ENCODE measurements at places on chromosomes 2 and 18. TPM values are rescaled to one million over a fixed set of nuclear protein-coding genes. Genes with fewer than 3 reads are reported as not detected.

DNA sequence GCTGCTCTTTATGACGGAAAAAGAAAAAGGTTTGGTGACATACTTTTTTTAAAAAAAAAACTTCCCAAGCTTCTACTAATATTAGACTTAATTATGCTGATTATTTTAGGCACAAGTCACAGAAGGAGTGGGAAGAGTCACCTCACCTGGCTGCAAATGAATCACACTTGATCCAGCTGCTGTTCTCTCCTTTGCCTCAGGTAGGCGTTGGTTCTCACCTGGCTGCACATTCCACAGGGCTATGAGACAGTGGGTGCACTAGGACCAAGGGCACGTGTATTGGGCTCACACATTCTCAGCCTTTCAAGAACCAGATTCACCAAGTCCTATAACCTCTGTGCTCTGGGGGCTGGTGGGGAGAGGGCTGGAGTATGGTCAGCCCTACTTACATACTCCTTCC is 93.3 kb downstream of the TGFA start:
- DNase-seq: no peak
- no peak overlapping the region for H3K4me3 ChIP-seq
- no peaks in the 10 kb centered on the region for H3K27me3 ChIP-seq
- no peaks in the 10 kb centered on the region for H3K36me3 ChIP-seq
- H3K27ac ChIP-seq: no peak overlapping the region

- no peaks in the 10 kb centered on the region for H3K27me3 ChIP-seq
- H3K4me3 ChIP-seq: no peak overlapping the region
- H3K36me3 ChIP-seq: no peaks in the 10 kb centered on the region
- H3K27ac ChIP-seq: no peak overlapping the region
Measured at GRCh38 chr18:13540477-13541182, 185.7 kb downstream of the FAM210A start.

- H3K4me1 ChIP-seq: peaks cover 11% of the 10 kb centered on the region
- no peak overlapping the region for H3K27ac ChIP-seq
- DNase-seq: peak; percentile 41
Measured at GRCh38 chr2:238695538-238695937, 152.3 kb upstream of the TWIST2 start.

DNA sequence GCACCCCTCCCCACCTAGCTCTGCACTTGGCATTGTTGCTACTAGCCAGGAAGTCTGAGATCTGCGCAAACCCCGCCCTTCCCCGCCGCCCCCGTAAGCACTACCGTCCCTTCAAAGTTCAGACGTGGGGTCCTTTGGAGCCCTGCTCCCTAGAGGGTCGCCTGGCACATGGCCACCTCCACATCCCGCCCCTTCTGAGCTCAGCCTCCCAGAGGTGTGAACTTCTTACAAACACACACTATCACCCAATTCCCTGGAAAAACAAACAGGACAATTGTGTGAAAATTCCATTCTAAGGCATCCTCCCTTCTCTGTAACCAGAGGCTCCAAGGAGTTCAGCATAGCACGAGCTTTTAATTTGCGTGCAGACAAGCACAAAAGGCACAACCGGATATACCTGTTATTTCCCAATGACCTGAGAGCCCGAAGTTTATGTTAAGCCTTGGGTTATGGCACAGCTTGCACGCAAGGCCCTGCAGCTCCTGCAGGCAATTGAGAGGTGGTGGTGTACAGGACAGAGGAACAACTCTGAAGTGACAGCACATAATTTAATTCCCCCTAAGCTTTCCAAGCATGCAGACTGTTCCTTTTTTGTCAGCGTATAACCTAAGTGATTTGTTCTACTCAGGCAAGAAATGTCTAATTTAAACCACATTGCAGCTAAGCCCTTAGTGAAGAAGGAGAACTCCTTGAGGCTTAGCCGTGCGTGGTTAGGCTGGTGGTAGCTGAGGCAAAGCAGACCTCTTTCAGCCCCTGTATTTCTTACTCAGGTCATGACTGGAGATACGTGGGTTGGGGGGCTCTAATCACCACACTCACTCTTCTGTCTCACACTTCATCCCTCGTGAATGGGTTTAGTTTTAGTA is 20.3 kb upstream of the CYP1B1 start:
- peaks cover 20% of the 10 kb centered on the region for H3K4me1 ChIP-seq
- no peak overlapping the region for H3K27ac ChIP-seq
- peak; percentile 35 for DNase-seq

- H3K36me3 ChIP-seq: no peaks in the 10 kb centered on the region
- no peaks in the 10 kb centered on the region for H3K27me3 ChIP-seq
- no peak overlapping the region for H3K4me3 ChIP-seq
- peak overlapping the region; percentile 29 for H3K27ac ChIP-seq
Measured at GRCh38 chr2:121479882-121480522, 50.7 kb upstream of the RNU4ATAC start.

DNA sequence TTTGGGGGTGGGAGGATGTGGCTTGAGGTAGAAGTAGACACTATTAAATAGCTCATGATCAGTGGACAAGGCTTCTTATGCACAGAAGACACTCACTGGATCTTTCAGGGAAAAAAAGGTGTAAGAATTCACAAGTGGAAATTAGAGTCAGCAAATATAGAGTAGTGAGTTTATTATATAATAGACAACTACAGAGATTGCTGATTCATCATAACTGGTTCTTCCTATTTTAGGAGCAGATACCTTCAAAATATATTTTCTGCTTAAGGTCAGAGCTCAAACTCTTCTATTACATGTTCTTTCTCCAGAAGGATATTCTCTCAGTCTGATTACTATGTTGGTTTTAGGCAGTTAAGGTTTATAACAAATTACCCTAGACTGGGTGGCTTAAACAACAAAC is 646.9 kb upstream of the CDH7 start:
- no peaks in the 10 kb centered on the region for H3K27me3 ChIP-seq
- no peaks in the 10 kb centered on the region for H3K4me1 ChIP-seq
- no peak overlapping the region for H3K4me3 ChIP-seq
- no peak for DNase-seq

DNA sequence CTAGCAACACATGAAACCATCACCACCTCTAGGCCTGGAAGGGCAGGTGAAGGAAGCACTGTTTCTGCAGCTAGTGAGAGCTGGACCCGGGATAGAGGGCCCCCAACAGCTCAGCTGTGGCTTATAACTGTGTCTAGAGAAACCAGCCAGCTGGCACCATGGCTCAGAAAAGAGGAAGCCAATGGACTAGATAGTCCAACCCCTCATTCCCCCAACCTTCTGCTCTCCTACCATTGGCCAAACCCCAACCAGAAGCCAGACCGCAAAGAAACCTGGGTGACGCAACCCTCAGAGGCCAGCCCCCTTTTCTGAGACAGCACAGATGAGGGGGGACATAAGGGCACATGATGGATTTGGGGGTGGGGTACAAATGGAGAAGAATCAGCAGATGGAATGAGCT is 24.3 kb downstream of the SMYD1 start:
- no peak overlapping the region for H3K27ac ChIP-seq
- no peaks in the 10 kb centered on the region for H3K27me3 ChIP-seq
- H3K4me3 ChIP-seq: no peak overlapping the region
- no peaks in the 10 kb centered on the region for H3K36me3 ChIP-seq

DNA sequence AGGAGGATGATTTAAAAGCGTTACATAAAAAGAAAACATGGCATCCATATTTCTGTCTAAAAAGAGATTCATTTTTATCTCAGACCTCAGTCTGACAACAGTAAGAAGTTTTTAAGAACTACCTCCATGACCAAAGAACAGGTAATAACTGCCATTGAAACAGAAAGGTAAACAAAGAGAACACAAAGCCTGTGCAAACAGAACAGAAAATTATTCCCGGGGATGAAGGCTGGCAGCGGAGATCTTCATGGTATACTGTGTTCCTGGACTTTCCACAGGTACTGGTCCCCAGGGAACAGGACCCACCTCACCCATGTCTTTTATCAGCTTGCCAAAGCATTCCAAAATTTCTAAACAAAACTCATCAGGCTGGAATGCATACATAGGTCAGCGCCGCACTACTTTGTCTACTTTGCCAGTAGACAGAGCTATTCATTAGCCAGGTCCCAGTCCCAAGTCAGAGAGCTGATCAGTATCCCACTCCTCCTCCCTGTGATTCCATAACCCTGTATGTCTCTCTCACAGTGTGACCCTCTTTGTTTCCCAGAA is 277.3 kb downstream of the MBD2 start:
- no peaks in the 10 kb centered on the region for H3K4me1 ChIP-seq
- H3K27ac ChIP-seq: no peak overlapping the region
- no peaks in the 10 kb centered on the region for H3K27me3 ChIP-seq
- no peak for DNase-seq

GRCh38 chr2:229943171-229943570 is 20.9 kb downstream of the FBXO36 start:
- H3K36me3 ChIP-seq: no peaks in the 10 kb centered on the region
- H3K4me1 ChIP-seq: no peaks in the 10 kb centered on the region
- no peaks in the 10 kb centered on the region for H3K27me3 ChIP-seq
- DNase-seq: no peak

- no peak for DNase-seq
- no peaks in the 10 kb centered on the region for H3K36me3 ChIP-seq
- no peak overlapping the region for H3K4me3 ChIP-seq
- no peaks in the 10 kb centered on the region for H3K4me1 ChIP-seq
- H3K27ac ChIP-seq: no peak overlapping the region
Measured at GRCh38 chr2:206472094-206472493, 28.8 kb downstream of the ADAM23 start.

GRCh38 chr2:43005245-43005974 is 213.0 kb upstream of the HAAO start:
- no peak overlapping the region for H3K27ac ChIP-seq
- DNase-seq: peak; percentile 28
- H3K27me3 ChIP-seq: no peaks in the 10 kb centered on the region

DNA sequence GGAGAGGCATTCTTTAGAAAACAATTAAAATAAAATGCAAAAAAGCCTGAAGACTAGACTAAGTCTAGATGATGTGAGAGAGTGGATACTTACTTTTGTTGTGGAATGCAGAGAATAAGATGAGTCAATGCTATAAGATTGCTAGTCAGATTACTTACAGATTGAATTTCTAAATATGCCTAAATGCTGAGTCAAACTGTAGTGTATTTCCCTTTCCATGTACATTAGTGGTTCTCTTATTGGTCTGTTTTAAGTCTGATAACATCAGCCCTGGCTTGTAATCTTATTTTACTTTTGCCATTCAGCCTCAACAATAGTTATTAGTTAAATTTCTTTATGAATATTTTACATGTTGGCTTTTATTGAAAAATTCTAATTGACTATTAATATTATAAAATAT is 702.7 kb downstream of the SOCS6 start:
- H3K4me3 ChIP-seq: no peak overlapping the region
- no peaks in the 10 kb centered on the region for H3K36me3 ChIP-seq
- no peaks in the 10 kb centered on the region for H3K4me1 ChIP-seq
- H3K27ac ChIP-seq: no peak overlapping the region
- H3K27me3 ChIP-seq: no peaks in the 10 kb centered on the region

GRCh38 chr2:18046558-18047212 is 168.2 kb downstream of the KCNS3 start:
- no peak for DNase-seq
- H3K4me1 ChIP-seq: no peaks in the 10 kb centered on the region
- H3K4me3 ChIP-seq: no peak overlapping the region
- H3K36me3 ChIP-seq: no peaks in the 10 kb centered on the region

- no peaks in the 10 kb centered on the region for H3K36me3 ChIP-seq
- H3K27me3 ChIP-seq: no peaks in the 10 kb centered on the region
- peak; percentile 98 for DNase-seq
- no peak overlapping the region for H3K4me3 ChIP-seq
- peaks cover 70% of the 10 kb centered on the region for H3K4me1 ChIP-seq
Measured at GRCh38 chr2:233413559-233414272, 59.4 kb downstream of the DGKD start.

- DNase-seq: no peak
- no peak overlapping the region for H3K27ac ChIP-seq
- no peak overlapping the region for H3K4me3 ChIP-seq
- H3K27me3 ChIP-seq: no peaks in the 10 kb centered on the region
Measured at GRCh38 chr2:161576421-161576820, 47.8 kb upstream of the SLC4A10 start.

DNA sequence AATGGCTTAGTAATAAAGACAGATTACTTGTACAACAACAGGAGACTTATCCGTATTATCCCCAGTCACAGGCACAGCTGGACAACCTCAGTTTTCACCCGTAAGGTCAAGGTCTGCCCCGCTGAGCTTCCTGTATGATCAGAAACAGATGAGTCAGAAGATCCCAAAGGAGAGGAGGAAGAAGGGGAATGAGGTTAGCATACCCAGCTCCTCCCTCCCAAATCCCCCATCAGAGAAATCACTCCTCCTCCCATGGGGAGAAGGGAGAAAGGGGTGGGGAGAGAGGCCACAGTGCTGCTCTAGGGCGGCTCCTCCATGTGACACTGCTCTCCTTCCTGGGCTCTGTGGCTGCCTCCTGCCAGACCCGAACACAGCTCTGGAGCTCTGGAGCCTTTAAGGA is 53.8 kb upstream of the SPTBN1 start:
- H3K4me1 ChIP-seq: no peaks in the 10 kb centered on the region
- no peak for DNase-seq

- DNase-seq: peak; percentile 85
- H3K4me1 ChIP-seq: peaks cover 8% of the 10 kb centered on the region
- H3K4me3 ChIP-seq: no peak overlapping the region
- H3K27me3 ChIP-seq: no peaks in the 10 kb centered on the region
- H3K27ac ChIP-seq: no peak overlapping the region
Measured at GRCh38 chr2:60530660-60531281, 22.7 kb downstream of the BCL11A start.

DNA sequence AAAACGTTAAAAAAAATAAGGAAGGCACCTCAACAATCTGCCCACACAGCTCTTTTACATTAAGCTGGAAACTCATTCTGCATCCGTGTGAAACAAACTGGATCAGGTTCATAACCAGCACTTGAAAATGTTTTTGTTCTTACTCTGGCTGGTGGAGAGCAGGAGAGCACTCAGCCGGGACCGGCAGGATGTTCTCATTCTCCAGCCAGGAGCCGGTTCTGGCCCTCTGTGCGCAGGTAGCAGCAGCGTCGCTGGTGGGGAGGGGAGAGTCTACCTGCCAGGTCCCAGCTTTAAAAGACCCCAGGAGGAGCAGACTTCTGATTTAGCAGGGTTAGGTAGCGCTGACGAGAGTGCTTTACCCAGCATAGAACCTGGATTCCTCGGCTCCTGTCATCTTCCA is 834.9 kb upstream of the SALL3 start:
- no peaks in the 10 kb centered on the region for H3K36me3 ChIP-seq
- no peak overlapping the region for H3K4me3 ChIP-seq
- peak; percentile 66 for DNase-seq
- peaks cover 8% of the 10 kb centered on the region for H3K4me1 ChIP-seq

- no peaks in the 10 kb centered on the region for H3K36me3 ChIP-seq
- no peaks in the 10 kb centered on the region for H3K4me1 ChIP-seq
- DNase-seq: no peak
- no peaks in the 10 kb centered on the region for H3K27me3 ChIP-seq
- no peak overlapping the region for H3K27ac ChIP-seq
Measured at GRCh38 chr18:14949800-14950664, 202.1 kb downstream of the ANKRD30B start.

Gene AMER3
- total RNA-seq: not detected

Gene RFTN2
- 5.3 TPM for total RNA-seq

Gene ACTG2
- total RNA-seq: 24.4 TPM

Gene SPDYA
- total RNA-seq: 0.78 TPM

Gene SLC40A1
- 117 TPM for total RNA-seq

Gene STK39
- total RNA-seq: 6.8 TPM

Gene RBM43
- total RNA-seq: 9.4 TPM
